ENCODE measurements at places on chromosomes 1 and 21.
A peak's percentile ranks its signal among the peaks of the same experiment; 100 is the strongest.

- DNase-seq = no peak
Measured at GRCh38 chr1:1260843-1261560, 12.7 kb downstream of the UBE2J2 start.

DNA sequence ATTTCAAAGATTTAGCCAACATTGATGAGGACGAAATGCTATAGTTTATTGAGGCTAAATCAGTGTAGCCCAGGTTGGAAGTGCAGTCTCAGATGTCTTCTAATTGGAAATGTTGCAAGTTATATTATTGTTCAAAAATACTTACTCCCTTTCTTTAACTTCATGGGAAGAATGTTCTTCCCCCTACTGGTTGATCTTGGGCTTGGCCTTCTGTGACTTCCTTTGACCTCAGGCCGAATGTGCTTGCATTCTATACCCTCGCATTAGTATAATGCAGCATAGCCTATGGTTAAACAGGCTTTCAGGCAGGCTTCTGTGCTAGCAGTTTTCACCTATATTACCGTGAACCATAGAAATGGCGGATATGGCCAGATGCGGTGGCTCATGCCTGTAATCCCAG is 77.3 kb downstream of the RPE65 start:
- DNase-seq = no peak

- peak; percentile 56 for DNase-seq
Measured at GRCh38 chr1:31413405-31414001, 490 bp downstream of the SERINC2 start.

- no peak for DNase-seq
Measured at GRCh38 chr1:162561616-162562469, at the start of gene UAP1. UAP1 (plus strand) TSS chr1:162561722; CDS start chr1:162566069, 4,347 bp downstream.

DNA sequence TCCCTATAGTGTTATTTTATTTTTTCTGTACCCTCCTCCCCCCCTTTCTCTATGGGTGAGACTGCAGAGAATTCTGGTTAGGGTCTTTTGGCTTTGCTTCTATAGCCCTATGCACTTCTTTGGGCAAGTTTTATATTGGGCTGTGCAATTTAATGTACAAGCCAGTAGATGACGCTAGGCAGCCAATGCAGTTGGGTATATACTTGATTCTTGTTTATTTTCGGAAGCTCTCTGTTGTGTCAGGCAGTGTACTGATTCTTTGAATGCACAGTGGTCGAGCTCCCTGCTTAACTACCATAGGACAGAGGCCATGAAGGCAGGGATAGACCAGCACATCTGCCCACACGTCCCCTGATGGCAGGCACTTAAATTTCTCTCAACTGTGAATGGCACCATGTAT is 34.1 kb upstream of the GPR52 start:
- DNase-seq = peak; percentile 6

DNA sequence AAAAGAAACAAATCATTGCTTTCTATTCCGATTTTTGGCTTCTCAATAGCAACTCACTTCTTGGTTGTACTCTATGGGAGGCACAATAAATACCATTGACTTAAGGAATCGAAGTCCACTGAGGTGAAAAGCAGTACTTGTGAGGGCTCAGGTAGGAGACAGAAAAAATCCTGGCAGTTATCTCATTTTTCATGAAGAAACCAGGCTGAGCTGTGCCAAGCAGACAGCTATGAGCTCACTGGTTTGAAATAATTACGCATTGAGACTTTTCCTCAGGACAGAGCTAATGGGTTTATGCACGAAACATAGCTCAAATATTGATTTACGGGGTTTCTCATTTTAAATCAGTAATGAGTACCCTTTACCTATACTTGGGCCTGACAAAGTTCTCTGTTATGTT is 18.5 kb downstream of the COLGALT2 start:
- DNase-seq = no peak

DNA sequence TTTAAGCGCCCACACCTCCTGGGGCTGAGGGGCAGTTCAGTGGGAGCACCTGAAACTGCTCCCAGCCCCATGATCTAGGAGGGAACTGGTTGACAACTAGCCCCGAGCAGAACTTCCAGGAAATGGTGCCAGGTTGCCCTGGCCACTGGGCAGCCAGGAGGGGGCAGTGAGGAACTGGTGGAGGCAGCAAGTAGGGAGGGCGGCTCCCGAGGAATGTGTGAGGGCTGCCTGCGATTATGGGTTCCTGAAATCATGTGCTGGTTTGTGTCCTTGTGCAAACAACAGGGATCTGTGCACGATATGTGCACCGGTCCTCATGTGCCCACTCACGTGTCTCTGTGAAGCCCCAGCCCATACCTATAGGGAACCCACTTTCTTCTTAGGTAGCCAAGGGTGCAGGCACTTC is 9.9 kb downstream of the GPR3 start:
- DNase-seq = no peak

DNA sequence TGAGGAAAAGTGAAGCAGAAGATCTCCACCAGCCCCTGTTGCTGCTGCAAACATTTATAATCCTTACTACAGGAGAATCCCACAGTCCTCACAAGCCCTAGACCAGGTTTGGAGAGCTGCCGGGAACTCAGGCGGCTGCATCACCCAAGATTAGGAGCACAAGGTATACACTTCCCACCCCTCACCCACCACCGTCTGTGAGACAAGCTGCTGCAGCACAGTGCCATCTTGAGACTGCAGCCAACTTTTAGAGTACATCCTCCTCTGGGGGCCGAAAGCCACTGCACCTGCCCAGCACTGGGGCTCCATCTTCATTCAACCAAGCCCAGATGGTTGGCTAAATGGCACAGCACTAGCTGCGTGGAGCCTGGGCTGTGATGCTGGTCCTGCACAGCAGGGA is 13.8 kb downstream of the OLFML3 start:
- no peak for DNase-seq

GRCh38 chr1:24393892-24394291 is 19.7 kb downstream of the STPG1 start:
- no peak for DNase-seq

- DNase-seq = no peak
Measured at GRCh38 chr21:15212206-15212605, 147.4 kb upstream of the NRIP1 start.

DNA sequence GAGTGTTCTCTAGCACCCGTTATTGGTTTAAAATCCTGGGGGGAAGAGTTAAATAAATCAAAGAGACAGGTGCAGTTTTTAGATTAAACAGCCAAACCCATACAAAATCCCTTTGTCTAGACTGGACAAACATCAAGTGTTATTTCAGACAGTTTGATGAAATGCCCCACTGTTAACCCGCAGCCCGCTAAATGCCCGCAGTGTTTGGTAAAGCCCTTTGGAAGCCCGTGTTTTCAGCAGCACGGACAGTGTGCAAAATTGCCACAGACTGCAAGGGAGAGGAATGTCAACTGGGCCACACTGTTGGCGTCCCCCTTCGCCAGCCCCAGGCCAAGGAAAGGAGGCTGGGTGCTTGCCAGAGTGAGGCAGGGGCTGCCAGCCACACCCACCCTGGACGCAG is 26.6 kb downstream of the AJAP1 start:
- DNase-seq = no peak

DNA sequence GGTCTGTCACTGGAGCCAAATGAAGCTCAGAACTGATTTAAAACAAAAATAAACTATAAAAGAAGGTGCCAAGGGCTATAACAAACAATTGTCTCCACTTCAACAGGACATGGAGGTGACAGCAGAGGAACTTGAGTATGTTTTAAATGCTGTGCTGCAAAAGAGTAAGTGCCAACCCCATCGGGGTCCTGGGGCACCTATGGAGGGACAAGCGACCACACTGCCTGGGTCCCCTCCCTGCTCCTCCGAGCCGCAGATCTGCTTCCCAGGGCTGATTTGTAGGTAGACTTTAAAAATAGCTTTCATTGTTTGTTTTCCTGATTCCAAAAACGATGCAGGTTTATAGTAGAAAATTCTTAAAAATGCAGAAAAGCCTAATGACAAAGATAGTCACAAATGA is 42.8 kb downstream of the CAPN9 start:
- no peak for DNase-seq

DNA sequence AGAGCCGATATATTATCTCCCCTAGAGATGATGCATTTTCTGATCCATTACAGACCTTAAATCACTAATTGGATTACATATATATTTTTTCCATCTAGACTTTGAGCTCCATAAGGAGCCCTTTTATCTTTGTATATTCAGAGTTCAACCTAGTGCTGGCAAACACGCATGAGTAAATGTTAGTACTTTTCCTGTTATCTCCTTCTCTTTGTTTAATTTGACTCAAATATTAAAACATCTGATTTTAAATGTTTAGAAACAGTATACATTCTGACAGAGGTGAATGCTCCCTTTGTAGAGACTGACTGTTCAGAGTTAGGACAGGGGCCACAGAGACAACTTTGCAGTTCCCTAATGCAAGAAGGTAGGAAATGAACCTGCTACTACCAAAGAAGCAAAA is 37.1 kb downstream of the EIF2B3 start:
- no peak for DNase-seq

DNA sequence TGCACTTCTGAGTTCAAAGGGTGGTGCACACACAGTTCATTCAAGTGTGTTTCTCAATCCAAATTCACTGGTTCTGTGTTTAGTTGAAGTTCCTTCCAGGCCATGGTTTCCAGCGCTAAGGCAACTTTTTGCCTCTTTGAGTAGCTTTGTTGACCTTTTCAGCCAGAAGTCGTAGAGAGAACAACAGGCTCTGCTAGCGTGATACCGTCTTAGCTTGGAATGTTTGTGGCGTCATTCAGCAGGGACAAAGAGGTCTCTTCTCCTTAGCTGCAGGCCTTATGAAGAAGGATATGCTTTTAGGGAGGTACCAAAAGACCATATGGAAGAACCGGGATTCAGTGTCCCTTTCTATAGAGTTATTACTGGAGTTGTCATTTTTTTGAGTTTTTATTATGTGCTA is 65.7 kb downstream of the CNIH3 start:
- no peak for DNase-seq

- no peak for DNase-seq
Measured at GRCh38 chr1:6099297-6099696, 53.6 kb downstream of the KCNAB2 start.

GRCh38 chr1:197092491-197093023 is 25.5 kb upstream of the F13B start:
- DNase-seq = no peak

- no peak for DNase-seq
Measured at GRCh38 chr1:155123801-155124200, 3.9 kb upstream of the EFNA1 start.
